ENCODE measurements at places on chromosomes 1 and 21.

GRCh38 chr1:7386226-7387052 lies 384.7 kb upstream of the VAMP3 start:
- DNase-seq = no peak

- no peak for DNase-seq
Observed at GRCh38 chr1:94395231-94395630, 23.0 kb upstream of the ABCD3 start.

DNA sequence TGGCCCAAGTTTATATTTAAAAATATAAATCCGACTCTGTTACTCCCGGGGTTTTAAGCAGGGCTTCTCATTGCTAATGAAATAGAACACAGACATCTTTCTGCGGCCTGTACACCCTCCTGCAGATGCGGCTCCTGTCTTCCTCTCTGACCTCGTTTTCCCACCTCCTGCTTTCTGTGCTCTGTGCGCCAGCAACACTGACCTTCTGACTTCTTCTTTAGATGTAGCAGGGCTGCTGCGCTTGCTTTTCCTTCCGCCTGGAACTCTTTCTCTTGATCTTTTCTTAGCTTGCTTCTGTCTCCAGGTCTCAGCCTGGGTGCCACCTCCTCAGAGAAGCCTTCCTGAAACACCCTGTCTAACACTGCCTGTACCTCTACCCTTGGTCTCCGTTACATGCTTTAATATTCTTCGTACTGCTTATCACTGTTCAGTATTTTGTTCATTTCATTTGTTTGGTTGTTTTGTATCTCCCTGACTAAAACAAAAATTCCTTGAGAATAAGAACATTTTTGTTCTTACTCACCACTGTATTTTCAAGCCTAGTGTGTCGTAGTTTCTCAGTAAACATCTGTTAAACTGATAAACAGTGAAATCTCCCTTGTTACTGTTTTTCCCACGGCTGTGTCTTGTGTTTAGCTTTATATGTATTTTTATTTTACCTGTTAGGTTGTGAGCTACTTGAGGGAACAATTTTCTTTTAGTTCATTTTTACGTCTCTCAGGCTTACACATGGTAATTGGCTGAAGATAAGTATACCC lies 79.0 kb downstream of the ST3GAL3 start:
- DNase-seq = no peak

DNA sequence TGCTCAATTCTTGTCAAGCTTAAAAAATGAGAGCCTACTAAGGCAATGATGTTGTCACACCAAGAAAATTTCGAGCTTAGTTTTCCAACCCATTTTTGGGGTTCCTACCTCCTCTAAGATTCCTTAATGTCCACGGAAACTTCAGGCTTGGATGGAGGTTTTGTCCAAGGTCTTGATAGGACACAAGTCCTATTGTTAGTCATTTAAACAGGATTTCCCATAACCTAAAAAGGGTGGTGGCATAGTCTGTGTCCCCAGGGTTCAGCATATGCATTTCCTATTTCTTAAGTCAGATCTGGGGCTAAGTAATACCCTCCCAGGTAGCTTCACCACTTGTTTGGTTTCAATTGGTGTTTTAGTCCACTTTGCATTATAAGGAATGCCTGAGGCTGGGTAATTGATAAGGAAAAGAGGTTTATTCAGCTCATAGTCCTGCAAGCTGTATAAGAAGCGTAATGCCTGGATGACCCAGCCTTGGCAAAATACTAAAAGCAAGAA lies 10.9 kb upstream of the PADI2 start:
- no peak for DNase-seq

All from stimulated activated naive CD4-positive, alpha-beta T cell treated with Interleukin-2 at 50 U/mL for 16 hours (primary cell).